Muscle of leg (tissue), 16 donors: ENCODE measurements at places on chromosomes 11 and 22. TPM values are rescaled to one million over a fixed set of nuclear protein-coding genes. Genes with fewer than 3 reads are reported as not detected.

GRCh38 chr22:25749420-25750169 is 7.6 kb downstream of the MYO18B start:
- H3K4me3 ChIP-seq: no peak overlapping the region
- no peaks in the 10 kb centered on the region for H3K27me3 ChIP-seq
- no peak for DNase-seq

GRCh38 chr22:46501701-46502100 is 35.7 kb downstream of the CELSR1 start:
- no peak overlapping the region for H3K4me3 ChIP-seq
- H3K4me1 ChIP-seq: peaks cover 3% of the 10 kb centered on the region
- H3K27ac ChIP-seq: no peak overlapping the region
- DNase-seq: peak; percentile 50
- H3K27me3 ChIP-seq: peaks cover 21% of the 10 kb centered on the region
- no peaks in the 10 kb centered on the region for H3K36me3 ChIP-seq

- no peaks in the 10 kb centered on the region for H3K36me3 ChIP-seq
- H3K27me3 ChIP-seq: no peaks in the 10 kb centered on the region
- no peak for DNase-seq
- peaks cover 3% of the 10 kb centered on the region for H3K4me1 ChIP-seq
- no peak overlapping the region for H3K27ac ChIP-seq
Measured at GRCh38 chr22:26708256-26709009, 51.0 kb downstream of the MIAT start.

DNA sequence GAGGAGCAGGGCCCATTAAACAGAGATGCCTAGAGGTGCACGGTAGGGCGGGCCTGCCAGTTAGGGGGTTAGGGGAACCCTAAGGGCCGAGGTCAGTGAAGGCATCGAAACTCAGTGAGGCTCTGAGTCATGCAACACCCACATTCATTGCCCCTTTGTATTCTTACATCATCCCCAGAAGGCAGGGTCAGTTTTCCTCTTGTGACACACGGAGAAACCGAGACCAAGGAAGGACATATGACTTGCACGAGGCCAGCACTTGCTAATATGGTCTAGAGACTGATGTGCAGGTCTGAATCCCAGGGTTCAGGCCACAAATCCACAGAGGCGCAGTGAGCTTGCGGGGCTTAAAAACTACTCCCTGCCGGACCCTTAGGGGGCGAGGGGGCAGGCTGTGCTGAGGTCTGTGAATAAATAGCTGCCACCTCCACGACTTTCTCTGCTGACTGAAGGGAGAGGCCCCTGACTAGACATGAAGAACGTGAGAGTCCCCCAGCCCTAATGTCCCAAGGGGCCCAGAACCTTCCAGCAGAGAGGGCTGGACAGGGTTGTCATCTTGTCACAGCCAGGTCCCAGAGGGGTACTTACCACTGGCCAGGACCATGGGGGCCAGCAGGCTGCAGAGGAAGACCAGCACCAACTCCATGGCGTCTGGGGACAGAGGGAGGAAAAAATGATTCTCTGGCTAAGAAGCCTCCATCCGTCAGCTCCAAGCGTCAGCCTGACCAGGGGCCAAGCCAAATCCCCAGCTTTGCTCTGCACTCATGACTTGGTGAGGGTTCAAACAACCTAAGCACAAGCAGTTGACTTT is 17.8 kb upstream of the FXYD2 start:
- peak overlapping the region; percentile 39 for H3K27ac ChIP-seq
- DNase-seq: peak; percentile 49
- peaks cover 54% of the 10 kb centered on the region for H3K36me3 ChIP-seq
- no peaks in the 10 kb centered on the region for H3K27me3 ChIP-seq

HSPB2 gene
- 70.1 TPM for polyA plus RNA-seq

GRCh38 chr11:66951927-66952337 is 6.3 kb downstream of the PC start:
- no peaks in the 10 kb centered on the region for H3K27me3 ChIP-seq
- H3K4me3 ChIP-seq: no peak overlapping the region
- peaks cover 7% of the 10 kb centered on the region for H3K36me3 ChIP-seq
- DNase-seq: peak; percentile 46
- peak overlapping the region; percentile 75 for H3K27ac ChIP-seq

- H3K27me3 ChIP-seq: no peaks in the 10 kb centered on the region
- no peak for DNase-seq
- no peak overlapping the region for H3K27ac ChIP-seq
- H3K4me3 ChIP-seq: no peak overlapping the region
- peaks cover 41% of the 10 kb centered on the region for H3K36me3 ChIP-seq
Measured at GRCh38 chr11:93694109-93694508, 32.6 kb downstream of the CEP295 start.

DNA sequence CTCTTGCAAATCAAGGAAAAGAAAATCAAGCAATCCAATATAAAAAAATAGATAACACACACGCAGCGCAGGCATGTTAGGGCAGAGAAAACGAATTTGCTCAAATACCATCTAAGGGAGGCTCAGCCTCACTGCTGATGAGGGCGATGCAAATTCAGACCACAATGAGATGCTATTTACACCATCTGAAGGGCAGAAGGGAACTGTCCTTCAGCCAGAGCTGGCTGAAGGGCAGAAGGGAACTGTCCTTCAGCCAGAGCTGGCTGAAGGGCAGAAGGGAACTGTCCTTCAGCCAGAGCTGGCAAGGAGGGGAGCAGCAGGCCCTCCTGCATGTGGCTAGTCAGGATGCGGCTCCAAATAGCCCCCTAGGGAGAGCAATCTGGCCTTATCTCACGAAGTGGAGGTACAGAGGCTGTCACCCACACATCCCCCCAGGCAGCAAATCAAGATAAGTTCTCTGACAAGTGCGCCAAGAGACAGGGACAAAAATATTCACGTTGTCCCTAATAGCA is 7.6 kb upstream of the SLC39A13 start:
- H3K27me3 ChIP-seq: no peaks in the 10 kb centered on the region
- H3K36me3 ChIP-seq: no peaks in the 10 kb centered on the region
- H3K4me3 ChIP-seq: no peak overlapping the region
- no peak for DNase-seq
- peaks cover 15% of the 10 kb centered on the region for H3K4me1 ChIP-seq
- peak overlapping the region; percentile 77 for H3K27ac ChIP-seq

DRD4 gene
- 0.89 TPM for polyA plus RNA-seq

MAPK8IP2 gene
- polyA plus RNA-seq: 0.47 TPM

LRRN4CL gene
- polyA plus RNA-seq: 19.1 TPM

CCDC73 gene
- 0.04 TPM for polyA plus RNA-seq

- H3K36me3 ChIP-seq: no peaks in the 10 kb centered on the region
- peak; percentile 68 for DNase-seq
- H3K27ac ChIP-seq: no peak overlapping the region
- H3K4me3 ChIP-seq: no peak overlapping the region
- H3K27me3 ChIP-seq: no peaks in the 10 kb centered on the region
Measured at GRCh38 chr22:37999640-38000272, 15.4 kb upstream of the SOX10 start.
